ENCODE measurements at places on chromosomes 6 and 20.

GRCh38 chr6:170522565-170523183 lies 30.4 kb downstream of the PSMB1 start:
- no peak for DNase-seq

DNA sequence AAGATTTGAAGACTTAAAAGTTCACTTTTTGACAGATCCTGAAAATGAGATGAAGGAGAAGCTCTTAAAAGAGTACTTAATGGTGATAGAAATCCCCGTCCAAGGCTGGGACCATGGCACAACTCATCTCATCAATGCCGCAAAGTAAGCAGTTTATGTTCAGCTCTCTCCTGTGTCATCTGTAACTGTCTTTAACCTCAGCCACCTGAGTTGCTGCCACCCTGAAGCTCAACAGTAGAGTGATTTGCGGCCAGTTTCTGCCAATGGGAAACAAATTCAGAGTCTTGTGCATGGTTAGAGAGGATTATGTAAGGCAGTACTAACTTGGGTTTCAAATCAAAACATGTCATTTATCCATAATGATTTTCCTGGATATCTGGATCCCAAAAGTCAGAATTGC lies 10.1 kb downstream of the TNFAIP3 start:
- DNase-seq: no peak

GRCh38 chr20:10171864-10172751 lies 46.5 kb upstream of the SNAP25 start:
- DNase-seq: no peak

DNA sequence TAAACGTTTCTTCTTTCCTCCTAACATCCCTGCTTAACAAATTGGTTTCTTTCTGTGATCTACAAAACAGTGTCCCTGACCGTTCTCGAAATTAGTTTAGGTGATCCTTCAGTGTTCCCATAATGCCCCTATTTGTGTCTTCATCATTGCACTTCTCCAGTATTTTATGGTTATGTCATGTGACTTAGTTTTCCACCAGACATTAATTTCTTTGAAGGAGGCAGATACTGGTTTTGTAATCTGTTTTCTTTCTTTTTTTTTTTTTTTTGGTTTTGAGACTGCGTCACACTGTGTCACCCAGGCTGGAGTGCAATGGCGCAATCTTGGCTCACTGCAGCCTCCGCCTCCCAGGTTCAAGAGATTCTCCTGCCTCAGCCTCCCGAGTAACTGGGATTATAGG lies 49.2 kb downstream of the FAM217A start:
- no peak for DNase-seq

DNA sequence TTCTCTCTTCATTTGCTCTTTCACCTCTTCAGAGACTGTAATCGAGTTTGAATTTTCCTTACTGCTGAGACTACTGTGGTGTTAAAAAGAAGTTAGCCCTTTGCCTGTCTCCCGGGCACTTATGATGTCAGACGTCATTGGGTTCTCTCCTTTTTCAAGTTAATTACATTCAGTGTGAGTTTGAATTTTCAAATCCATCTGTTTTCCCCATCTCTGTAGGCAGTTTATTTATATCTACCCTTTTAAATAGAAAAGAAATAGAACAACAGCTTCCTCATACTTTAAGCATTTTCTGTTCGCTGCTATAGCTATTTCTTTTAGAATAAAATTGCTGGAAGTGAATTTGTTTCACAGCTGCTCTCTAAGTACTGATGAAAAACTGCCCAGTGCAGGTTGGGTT lies 81.4 kb downstream of the MCHR2 start:
- DNase-seq: no peak

GRCh38 chr6:165181951-165182414 lies 127.4 kb downstream of the C6orf118 start:
- DNase-seq: no peak

DNA sequence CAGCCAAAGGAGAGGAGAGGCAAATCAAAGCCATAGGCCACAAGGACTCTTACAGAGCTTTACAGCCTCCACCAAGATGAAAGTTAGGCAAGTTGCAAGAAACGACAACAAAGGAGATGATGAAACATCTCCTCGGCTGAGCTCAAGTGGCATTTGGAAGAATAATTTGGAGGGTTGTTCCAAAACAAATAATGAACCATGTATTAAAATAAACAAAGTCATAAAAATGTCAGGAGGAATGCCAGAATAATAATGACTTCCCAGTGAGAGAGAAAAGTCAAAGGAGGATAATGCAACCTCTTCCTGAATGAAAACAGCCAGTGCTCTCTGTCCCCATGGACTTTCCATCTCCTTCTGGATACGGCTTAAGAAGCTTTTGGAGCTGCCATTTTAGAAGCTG lies 371.4 kb upstream of the ID4 start:
- no peak for DNase-seq

GRCh38 chr6:150535151-150535804 lies 64.4 kb upstream of the PLEKHG1 start:
- DNase-seq: no peak

DNA sequence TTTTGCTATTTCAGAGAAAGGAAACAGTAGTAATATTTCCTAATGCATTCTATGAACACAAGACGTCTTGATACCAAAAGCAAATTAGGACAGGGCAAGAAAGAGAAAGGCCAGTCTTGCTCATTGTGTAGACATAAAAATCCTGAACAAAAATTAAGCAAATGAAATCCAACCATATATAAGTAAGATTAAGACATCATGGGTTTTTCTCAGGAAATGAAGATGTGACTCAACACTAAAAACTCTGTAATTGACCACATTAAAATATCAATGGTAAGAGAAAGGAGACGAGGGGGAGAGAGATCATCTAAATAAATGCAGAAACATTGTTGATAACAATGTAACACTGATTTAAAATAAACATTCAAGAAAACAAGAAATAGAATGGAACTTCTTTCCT lies 205.4 kb downstream of the SOD2 start:
- DNase-seq: no peak

DNA sequence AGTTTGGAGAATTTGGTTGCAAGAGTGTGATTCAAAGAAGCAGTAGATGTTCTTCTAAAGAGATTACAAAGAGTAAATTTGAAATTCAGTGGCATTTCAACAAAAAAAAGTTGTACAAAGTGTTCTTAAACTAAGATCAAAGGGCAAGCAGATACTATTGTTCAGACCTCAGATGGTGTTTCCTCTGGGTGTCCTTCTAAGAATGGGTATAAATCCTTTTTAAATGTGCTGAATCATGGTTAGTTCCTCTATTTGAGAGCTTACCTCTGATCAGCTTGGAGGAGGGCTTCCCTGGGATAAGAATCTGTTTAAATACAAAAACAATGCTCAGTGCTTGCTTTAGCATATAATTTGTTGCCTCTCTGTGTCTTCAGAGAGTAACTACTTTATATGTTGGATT lies 6.3 kb downstream of the BMP6 start:
- no peak for DNase-seq

- no peak for DNase-seq
Observed at GRCh38 chr6:106254636-106255035, 70.9 kb downstream of the ATG5 start.

DNA sequence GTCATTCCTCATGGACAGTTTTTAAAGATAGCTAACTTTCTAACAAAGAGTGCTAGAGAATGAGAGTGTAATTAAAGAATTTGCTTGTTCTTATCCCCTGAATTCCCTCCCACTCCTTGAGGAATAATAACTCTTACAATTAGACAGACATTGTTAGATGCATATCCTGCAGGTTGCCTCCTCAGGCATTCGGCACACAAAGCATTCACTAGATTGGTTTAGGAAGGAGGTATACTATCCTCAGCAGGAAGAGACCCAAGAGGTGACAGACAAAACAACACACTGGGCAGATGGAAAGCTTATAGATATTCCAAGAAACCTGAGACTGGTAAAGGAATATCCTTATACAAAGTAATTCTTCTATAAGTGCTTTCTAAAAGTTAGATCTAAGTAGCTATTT lies 109.1 kb upstream of the FAM184A start:
- DNase-seq: no peak

- DNase-seq: no peak
Observed at GRCh38 chr6:13165502-13166172, 162.7 kb downstream of the TBC1D7 start.

DNA sequence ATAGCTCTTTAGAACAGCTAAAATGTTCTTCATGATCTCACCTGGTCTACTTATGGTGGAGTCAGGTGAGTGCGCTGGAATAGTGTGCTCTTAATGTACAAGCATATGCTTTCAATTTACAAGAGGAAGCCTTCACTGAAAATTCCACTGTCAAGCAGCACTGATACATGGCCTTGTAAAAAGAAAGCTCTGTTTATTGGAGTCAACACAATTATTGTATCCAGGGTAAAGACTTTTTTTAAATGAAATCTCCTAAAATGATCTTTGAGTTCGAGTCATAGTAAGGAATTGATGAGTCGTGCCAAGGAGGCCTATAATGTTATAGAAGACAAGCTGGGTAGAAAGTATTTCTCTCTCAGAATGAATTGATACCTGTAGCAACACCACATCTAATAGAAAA lies 41.6 kb upstream of the CARMIL1 start:
- DNase-seq: no peak

- DNase-seq: no peak
Observed at GRCh38 chr6:166659581-166659980, 32.5 kb upstream of the RPS6KA2 start.

GRCh38 chr20:3930265-3931206 lies 41.3 kb downstream of the PANK2 start:
- DNase-seq: no peak

GRCh38 chr6:157412791-157413190 lies 31.8 kb downstream of the ZDHHC14 start:
- DNase-seq: no peak

DNA sequence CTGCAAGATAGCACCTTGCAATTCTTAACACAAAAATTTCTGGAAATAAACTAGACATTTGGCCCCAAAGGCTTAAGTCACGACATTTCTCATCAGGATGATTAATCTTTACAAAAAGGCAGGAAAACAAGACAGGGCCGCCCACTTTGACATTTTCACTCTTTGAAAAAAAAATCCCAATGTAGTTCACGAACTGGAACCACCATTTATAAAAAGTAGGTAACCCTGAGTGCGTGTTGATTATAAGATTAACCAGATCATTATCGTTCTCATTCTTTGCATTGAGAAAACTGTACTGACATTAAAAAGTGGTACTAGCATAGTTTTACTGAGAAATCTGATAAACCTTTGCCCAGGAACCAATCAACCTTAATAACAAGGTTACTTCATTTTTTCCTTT lies 108.8 kb downstream of the HUS1B start:
- no peak for DNase-seq

GRCh38 chr6:18211338-18211737 lies 53.0 kb downstream of the DEK start:
- no peak for DNase-seq

- no peak for DNase-seq
Observed at GRCh38 chr6:116515141-116515540, 3.7 kb downstream of the CALHM5 start.

GRCh38 chr6:154096834-154097233 lies 57.8 kb downstream of the OPRM1 start:
- no peak for DNase-seq

DNA sequence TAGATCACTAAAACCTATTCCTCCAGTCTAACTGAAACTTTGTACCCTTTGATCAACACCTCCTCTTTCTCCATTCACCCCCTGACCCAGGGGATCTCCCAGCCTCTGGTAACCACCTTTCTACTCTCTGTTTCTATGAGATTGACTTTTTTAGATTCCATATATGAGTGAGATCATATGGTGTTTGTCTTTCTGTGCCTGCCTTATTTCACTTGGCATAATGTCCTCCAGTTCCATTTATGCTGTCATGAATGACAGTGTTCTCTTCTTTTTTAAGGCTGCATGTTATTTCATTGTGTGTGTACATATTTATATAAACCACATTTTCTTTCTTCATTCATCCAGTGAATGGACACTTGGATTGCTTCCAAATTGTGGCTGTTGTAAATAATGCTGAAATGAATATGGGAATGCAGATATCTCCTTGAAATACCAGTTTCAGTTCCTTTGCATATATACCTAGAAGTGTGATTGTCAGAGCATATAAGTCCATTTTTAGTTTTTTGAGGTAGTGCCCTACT lies 57.7 kb downstream of the DHX35 start:
- no peak for DNase-seq

GRCh38 chr20:59455402-59456341 lies 148.7 kb upstream of the PHACTR3 start:
- no peak for DNase-seq

GRCh38 chr6:126054258-126054702 lies 67.9 kb downstream of the TRMT11 start:
- DNase-seq: no peak
